ENCODE measurements at places on chromosomes 1 and 21. TPM values are rescaled to one million over a fixed set of nuclear protein-coding genes. Genes with fewer than 3 reads are reported as not detected.

The GSTM5 gene
- total RNA-seq, result 4.9 TPM

The NOS1AP gene
- 0.39 TPM for total RNA-seq

The PPFIA4 gene
- total RNA-seq, result 12.5 TPM

The F5 gene
- total RNA-seq, result not detected

The SYT11 gene
- total RNA-seq, result 30.6 TPM

The SLC2A5 gene
- 0.64 TPM for total RNA-seq

The OTUD3 gene
- total RNA-seq, result 2.2 TPM

The MTARC2 gene
- 10.0 TPM for total RNA-seq

The EPHA10 gene
- not detected for total RNA-seq

The HLX gene
- total RNA-seq, result 22.9 TPM

The PLPP3 gene
- total RNA-seq, result 283 TPM

The LCE1C gene
- total RNA-seq, result not detected

The FCAMR gene
- total RNA-seq, result not detected

The UBE2U gene
- not detected for total RNA-seq

The UTS2 gene
- not detected for total RNA-seq

The KLHDC7A gene
- total RNA-seq, result not detected

The TMPRSS15 gene
- not detected for total RNA-seq

The CR1 gene
- total RNA-seq, result not detected

The C1QC gene
- total RNA-seq, result not detected

The CALML6 gene
- not detected for total RNA-seq

The AP4B1 gene
- total RNA-seq, result 9.4 TPM

The OVAAL gene
- total RNA-seq, result not detected

The GPR25 gene
- 0.48 TPM for total RNA-seq

The TMEM52 gene
- 0.65 TPM for total RNA-seq

The LCE2C gene
- not detected for total RNA-seq

The LCE2A gene
- not detected for total RNA-seq

The ZP4 gene
- total RNA-seq, result not detected

The GPR153 gene
- total RNA-seq, result 6.6 TPM

The GNG4 gene
- total RNA-seq, result 0.78 TPM

The HSF2BP gene
- 1.0 TPM for total RNA-seq

The SEC16B gene
- 2.1 TPM for total RNA-seq

The NUF2 gene
- 11.2 TPM for total RNA-seq

The ACTL8 gene
- 0.08 TPM for total RNA-seq

The CD48 gene
- not detected for total RNA-seq

The CA6 gene
- not detected for total RNA-seq

The MATN1 gene
- not detected for total RNA-seq

The DIO1 gene
- total RNA-seq, result not detected

The WDR64 gene
- total RNA-seq, result not detected

The NCF2 gene
- 5.3 TPM for total RNA-seq

The AQP10 gene
- under 0.01 TPM for total RNA-seq

The LIN28A gene
- total RNA-seq, result not detected

The DCST1 gene
- not detected for total RNA-seq

The S100A10 gene
- total RNA-seq, result 75.2 TPM

The ADGRL4 gene
- 22.1 TPM for total RNA-seq
